ENCODE measurements at places on chromosomes 5 and 9.

GRCh38 chr5:97002983-97003382, 67.1 kb downstream of the LNPEP start:
- no peak for DNase-seq

- no peak for DNase-seq
Observed at GRCh38 chr5:102077920-102078319, 218.2 kb downstream of the SLCO4C1 start.

- no peak for DNase-seq
Observed at GRCh38 chr9:7153566-7153965, 395.8 kb downstream of the KDM4C start.

GRCh38 chr5:72470826-72471225, 36.4 kb downstream of the ZNF366 start:
- DNase-seq = no peak

- no peak for DNase-seq
Observed at GRCh38 chr5:33994845-33995244, 10.4 kb upstream of the SLC45A2 start.

DNA sequence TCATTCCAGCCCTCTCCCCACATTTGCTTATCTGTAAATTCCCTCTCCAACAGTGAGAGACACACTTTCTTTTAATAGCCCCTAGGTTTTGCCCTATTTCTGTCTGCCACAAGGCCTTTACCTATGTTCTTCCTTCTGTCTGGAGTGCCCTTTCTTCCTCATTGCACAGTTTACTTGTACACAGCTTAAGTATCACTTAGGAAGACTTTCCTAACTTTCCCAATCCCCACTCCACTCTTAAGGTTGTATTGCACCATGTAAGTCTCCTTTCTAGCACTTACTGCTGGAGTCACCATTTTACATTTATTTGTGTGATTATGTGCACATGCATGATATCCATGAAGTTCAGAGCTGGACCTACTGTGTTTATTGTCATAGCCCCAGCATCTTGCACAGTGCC, 10.8 kb upstream of the CKMT2 start:
- DNase-seq = no peak

GRCh38 chr5:180596668-180597231, 5.5 kb upstream of the SCGB3A1 start:
- no peak for DNase-seq

- DNase-seq = no peak
Observed at GRCh38 chr5:2836133-2836532, 84.7 kb upstream of the IRX2 start.

DNA sequence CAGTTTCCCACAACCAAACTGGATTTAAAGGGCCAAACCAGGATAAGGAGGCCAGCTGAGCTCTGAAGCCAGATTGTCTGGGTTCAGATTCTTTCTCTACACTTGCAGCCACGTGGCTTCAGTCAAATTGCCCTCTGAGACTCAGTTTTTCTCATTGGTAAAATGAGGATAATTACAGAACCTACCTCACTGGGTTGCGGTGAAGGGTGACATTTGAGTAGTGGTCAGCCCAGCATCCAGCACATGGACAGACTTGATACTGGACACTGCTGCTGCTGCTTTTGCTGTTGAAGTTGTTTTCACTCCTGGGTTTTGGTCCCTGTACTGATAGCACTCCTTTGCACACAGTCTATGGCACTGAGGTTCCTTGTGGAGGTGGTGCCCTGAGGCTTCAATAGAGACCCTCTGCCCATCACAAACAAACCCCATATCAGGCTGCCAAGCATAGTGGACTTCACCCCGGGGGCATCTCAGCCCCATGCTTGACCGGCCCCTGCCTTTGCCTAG, 25.7 kb upstream of the CDKN2AIPNL start:
- no peak for DNase-seq

DNA sequence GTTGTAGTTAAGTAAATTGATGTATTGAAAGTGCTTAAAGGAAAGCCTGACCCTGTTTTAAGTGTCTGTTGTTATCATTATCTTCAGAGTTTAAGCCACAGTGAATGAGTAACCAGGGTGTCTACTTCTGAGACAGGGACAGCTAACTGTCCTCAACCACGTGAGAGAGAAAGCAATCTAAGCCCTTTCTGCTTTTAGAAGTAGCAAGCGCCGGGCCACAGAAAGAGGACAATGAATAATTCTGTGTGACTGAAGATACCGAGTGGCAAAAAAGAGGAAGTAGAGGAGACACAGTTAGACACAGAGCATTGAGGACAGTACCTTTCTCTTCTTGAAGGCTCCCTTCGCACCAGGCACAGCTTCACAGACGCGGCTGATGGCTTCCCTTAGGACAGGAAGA, 86.3 kb downstream of the S1PR3 start:
- no peak for DNase-seq

GRCh38 chr5:65924366-65925043, 1.9 kb upstream of the ERBIN start:
- DNase-seq = no peak

GRCh38 chr9:123005964-123006363, 27.5 kb upstream of the GPR21 start:
- no peak for DNase-seq

DNA sequence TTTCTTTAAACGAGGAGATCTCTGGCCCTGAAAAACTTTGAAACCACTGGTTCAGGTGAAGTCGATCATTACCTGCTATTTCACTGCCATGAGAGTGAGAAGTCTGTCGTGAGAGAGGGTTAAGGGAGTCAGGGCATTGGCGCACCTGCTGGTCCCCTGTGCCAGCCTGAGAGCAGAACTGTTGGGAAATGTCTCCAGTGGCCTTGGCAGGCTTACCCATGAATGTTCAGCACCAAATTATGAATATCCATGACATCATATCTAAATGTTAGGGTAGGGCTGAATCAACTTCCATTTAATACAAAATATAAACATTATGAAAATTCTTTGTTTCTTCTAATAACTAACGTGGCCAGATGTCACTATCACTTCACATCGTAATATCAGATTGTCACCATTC, 379.3 kb downstream of the KDM4C start:
- DNase-seq = no peak

DNA sequence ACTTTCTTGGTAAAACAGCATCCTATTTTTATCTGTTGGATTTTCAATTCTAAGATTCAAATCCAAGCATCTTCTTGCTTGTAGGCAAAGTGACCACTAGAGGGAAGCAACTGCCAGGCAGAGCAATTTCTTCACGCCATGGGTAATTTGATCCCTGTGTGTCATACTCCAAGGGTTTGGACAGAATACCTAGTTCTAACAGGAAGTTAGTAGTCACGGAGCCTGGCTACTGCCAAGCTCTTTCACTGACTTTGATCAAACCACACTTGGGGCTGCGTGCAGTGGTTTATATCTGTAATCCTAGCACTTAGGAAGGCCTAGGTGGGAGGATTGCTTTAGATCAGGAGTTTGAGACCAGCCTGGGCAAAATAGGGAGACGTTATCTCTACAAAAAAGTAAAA, 473.6 kb upstream of the TNC start:
- no peak for DNase-seq

DNA sequence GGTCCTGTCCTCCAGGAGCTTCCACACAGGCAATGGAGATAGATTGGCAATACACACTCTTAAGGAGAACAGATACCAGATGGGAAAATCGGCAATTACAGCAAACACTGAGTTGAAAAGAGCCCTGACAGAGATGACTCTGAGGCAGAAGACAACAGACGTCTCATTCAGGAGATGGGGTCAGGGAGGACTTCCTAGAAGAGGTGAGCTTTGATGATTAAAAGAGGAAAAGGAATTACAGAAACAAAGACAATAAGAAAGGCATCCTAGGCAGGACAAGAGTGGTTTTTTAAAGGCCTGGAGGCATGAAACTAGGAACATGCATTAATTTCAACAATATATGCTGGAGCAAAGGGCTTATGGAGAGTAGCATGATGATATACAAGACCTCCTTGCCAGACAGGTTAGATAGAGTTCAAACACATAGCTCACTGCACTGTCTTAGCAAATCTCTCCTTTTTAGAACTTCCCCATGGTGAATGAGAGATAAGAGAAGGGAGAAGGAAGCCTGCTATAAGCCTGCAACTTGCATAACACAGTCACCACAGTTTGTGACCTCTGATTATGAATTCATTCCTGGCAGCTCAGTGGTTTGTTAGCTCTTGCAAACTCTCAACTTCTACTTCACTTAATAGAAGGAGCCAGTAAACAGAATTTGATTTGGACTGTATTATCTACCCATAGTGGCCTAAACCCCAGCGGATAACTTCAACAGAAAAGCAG, 48.5 kb downstream of the SIL1 start:
- no peak for DNase-seq

GRCh38 chr5:159104051-159104651, 4.4 kb upstream of the EBF1 start:
- DNase-seq = no peak

DNA sequence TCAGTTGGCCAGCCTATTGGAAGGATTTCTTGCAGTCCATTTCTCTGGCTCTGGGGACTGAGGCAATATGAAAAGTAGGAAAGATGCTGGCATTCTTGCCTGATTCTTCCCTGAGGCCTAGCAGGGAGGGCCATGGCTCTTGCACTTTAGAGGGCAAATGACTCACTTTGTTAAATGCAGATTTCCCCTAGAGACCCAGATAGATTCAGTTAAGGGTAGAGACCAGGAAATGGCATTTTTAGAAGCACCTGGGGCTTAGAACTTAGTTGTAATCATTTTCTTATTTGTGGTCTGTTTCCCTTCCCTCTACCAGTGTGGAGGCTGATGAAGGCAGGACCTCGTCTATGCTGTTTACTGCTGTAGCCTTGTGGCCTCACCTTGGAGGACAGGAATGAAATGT, 112.8 kb upstream of the NR3C1 start:
- DNase-seq = no peak

DNA sequence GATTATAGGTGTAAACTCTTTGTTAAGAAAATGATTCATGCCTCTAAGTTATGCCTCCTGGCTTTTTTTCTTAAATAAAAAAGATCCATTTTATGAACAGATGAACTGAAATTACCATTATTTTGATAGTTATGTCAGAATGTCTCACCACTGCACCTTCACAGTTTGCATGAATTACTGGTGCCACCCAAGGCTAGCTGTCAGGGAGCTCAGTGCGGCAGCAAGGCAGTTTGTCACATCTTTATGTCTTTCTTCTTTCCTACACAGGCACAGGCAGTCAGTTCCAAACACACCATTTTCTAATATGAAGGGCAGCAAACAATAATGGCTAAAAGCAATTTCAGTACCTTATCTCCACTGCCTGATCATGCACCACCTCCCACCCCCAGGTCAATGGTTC, 147.7 kb downstream of the SREK1 start:
- no peak for DNase-seq

DNA sequence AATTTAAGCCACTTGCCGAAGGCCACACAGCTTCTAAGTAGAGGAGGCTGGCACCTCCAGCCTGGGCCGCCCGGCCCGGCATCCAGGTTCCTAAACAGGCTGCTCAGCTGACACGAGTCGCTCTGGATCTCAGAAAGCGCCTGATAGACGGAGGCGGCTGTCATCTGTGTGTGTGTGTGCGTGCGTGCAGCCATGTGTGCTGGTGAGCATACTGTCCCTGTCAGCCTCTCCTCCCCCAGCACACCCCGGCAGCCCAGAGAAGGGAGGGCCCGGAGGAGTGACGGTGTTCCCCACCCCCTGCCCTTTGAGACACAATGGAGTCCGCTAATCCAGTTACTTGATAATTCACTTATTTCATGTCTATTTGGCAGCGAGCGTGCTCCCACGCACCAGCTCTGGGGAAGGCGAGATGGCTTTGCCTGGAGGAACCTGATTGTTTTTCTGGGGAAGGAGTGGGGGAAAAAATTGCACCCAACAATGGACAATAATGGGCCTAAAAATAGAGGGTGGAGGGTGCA, 20.0 kb downstream of the NTNG2 start:
- no peak for DNase-seq

GRCh38 chr5:36607838-36608783, 1.7 kb downstream of the SLC1A3 start:
- DNase-seq = no peak

DNA sequence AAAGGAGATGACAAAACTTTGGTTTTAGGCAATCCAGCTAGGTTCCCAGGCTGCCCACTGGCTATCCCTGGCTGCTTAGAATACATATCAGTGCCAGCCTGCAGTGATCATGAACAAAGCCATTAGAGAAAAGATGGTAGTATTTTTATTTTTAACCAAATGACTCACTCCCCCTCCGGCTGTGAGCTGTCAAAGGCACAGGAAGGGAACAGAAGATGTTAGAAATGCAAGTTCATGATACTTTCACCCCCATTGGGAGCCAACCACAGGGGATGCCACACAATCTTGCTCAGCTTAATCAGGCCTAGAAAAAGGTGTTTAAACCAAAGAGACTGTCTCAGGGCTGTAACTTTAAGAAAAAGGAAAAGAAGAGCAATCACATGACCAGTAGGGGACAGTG, 70.3 kb upstream of the ASTN2 start:
- DNase-seq = no peak

GRCh38 chr5:160844177-160844576, 7.8 kb downstream of the ATP10B start:
- no peak for DNase-seq

GRCh38 chr9:129814432-129815223, 9.3 kb downstream of the TOR1A start:
- DNase-seq = no peak

GRCh38 chr5:57834829-57835608, 352.4 kb upstream of the ACTBL2 start:
- no peak for DNase-seq

DNA sequence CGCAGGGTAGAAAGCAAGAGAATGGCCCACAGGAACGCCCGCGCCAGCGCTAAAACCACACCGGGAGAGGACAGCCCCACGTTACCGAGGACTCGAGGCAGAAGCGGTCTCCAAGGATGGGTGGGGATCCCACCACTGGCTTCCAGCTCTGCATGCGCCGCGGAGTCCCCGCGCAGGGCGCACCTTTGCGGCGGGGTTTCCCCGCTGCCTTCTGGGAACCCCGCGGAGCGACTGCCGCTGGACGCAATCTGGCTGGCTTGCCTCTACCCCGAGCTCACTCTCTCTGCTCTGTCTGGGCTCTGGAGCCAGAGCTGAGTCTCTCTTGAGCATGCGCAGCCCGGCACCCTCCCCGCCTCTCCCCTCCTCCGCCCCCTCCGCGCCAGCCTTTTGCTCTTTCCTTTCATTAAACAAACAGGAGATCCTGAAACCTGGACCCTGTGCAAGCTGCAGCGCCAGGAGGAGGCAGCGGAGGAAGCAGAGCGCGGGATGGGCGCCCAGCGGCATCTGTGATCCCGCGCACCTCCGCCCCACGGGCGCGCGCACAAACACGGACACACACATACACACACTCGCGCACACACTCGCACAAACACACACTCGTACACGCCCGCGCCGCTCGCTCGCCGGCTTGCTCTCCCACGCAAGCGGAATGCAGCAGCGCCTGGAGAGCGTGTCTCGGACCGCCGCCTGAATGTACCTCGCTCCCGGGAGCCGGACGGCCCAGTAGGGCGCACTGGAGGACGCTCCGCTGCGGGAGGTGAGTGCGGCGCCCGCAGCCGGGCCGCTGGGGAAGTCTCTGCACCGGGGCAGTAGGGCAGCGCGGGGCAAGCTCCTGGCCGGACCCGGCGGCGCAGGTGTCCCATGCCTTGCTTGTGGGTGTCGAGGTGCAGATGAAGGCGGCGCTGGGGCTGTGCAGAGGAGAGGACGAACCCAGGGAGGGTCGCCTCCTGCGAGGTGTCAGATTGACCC, at the start of gene PLPPR1:
Gene PLPPR1 (plus strand): TSS at position 382 of the 969 bp plus-strand sequence.
- DNase-seq = no peak

- no peak for DNase-seq
Observed at GRCh38 chr5:180519098-180519497, 24.9 kb downstream of the CNOT6 start.

Measured in activated CD8-positive, alpha-beta memory T cell treated with anti-CD3 and anti-CD28 coated beads, Interleukin-2, amount 50 U/mL, for 4 hours (primary cell).